ENCODE measurements at places on chromosomes 16 and 17.

DNA sequence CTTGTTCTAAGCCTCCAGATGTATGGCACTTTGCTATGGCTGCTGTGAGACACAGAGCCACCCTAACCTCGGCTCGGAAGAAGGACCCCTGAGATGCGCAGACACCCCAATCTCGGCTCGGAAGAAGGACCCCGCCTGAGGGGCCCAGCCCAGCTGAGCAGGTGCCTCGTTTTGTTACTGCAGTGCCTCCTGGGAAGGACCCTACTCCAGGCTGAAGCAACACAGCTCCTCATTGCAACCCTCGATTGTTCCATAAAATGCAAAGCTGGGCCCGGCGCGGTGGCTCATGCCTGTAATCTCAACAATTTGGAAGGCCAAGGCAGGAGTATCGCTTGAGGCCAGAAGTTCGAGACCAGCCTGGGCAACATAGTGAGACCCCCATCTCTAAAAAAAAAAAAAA, 61.3 kb downstream of the C16orf95 start:
- DNase-seq, result no peak

DNA sequence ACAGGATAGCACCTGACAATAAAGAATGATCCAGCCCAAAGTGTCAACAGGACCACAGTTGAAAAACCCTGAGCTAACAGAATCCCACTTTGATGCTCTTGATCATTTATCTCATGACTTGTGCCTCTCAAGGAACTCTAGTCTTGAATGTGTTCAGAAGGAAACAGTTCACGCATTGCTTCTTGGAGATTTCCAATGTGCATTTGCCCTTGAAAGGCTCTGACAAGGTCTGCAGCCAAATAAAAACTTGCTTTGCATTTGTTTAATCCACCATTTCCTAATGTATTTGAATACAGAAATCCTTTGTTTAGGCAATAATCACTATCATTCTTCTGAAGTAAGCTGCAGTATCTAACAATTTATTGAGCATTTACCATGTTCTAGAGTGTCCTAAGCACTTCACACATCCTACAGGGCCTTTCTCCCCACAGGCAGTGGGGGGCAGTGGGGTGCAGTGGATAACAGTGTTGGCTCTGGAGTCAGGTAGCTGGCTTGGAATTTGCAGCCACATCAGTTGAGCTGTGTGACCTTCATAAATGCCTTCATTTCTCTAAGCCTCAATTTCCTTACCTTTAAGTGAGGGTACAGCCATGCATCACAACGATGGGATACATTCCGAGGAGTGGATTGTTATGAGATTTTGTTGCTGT, 239.7 kb downstream of the XYLT1 start:
- no peak for DNase-seq

DNA sequence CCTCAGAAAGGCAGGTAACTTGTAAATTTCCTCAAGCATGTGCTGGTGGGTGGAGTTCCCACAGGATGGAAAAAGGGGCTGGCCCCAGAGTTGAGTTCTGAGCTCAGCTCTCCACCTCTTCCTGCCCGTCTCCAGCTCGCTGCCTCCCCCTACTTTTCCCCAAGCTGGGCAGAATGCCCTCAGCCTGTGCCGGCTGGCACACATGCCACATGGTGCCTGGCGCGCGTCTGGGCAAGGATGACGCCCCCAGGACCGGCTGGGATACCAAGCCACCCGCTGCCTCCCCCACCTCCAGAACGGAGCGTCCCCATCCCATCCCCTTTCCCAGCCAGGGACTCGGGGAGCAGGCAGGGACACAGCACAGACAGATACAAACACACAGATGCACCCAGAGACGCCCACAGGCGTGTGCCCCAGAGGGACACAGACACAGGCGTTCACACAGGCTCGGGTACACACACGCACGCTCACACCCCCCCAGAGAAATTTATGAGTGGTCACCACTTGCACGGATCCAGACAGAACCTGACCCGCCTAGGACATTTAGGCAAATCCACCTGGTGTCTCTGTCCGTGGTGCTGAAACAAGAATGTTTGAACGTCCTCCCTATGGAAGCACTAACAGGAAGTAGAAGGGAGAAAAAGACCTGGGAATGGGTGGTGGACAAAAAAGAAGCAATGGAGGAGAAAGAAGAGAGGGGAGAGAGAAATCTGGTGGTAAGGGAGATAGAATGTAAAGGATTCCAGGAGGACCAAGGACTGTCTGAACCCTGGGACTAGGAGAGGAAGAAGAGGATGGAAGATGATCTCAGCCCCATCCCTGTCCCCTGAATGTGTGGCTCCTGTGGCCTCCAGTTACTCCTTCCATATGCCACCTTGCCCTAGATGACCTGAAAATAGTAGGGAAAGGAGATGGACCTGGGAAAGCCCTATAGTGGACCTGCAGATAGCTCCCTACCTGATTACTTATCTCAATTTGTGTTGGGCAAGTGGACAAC, 15.5 kb downstream of the NEUROD2 start:
- peak; percentile 34 for DNase-seq

DNA sequence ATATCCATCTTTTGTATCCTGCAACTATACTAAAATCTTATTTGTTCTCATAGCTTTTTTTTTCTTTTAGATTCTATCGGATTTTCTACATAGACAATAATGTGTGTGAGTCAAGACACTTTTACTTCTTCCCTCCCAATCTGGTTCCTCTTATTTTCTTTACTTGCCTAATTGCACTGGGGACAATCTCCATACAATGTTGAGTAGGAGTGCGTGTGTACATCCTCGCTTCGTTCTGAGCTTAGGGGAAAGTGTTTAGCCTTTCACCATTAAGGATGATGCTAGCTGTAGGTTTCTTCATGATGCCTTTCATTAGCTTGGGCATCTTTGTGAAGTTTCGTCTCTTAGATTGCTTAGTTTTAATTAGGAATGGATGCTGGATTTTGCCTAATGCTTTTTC, 2.9 kb downstream of the SPATA32 start:
- DNase-seq, result no peak

DNA sequence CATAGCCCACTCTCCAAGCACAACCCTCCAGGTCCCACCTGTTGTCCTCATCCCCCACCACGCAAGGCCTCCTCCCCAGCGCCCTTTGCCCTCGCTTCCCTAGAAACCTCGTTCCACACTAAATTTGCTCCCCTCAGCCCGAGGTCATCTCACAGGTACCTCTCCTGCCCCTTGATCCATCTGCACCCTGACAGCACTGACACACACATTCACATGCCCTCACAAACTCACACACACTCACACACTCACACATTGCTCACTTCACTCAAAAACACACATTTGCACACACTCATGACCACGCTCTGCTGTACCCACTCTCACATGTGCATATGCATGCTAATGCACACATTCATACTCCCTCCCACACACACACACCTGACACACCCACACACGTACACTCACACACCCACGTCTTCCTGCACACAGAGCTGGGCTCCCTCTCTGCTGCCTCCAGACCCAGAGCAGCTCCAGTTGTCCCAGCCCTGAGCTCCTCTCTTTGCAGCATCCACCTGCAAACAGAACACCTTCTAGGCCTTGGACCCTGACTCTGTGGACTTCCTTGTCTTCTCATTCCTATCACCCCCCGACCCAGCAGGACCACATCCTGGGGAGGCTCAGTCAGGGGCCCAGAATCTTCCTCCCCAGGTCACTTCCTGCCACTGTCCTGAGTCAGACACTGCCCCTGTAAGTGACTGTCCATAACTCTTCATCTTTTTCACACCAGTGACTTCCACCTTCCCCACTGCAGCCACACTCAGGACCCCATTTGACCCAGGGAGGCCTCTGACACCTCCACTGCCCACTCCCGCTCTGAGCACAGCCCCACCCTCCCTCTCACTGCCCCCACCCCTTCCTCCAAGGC, 4.9 kb downstream of the ASGR2 start:
- DNase-seq, result no peak
